ENCODE measurements at places on chromosomes 7 and 10.

GRCh38 chr10:6072215-6072934, 10.2 kb upstream of the IL2RA start:
- peak; percentile 88 for DNase-seq

DNA sequence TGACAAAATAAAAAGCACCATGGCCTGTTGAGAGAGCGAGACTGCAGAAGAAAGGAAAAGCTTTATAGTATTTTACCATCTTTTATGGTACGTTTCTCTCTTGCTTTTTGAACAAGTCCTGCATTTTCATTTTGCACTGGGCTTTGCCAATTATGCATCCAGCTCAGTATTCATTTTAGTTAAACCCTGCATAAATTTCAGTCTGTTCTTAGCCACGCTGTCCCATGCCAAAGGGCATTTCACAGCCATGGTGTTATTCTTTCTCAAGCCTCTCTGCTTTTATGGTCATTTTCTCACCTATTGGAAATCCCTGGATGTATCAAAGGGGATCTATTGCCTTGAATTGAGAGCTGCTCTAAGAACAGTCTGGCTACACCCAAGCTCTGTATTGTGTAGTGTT, 30.8 kb upstream of the DNAJC1 start:
- no peak for DNase-seq

- peak; percentile 67 for DNase-seq
Measured at GRCh38 chr7:44959433-44959951, 19.3 kb downstream of the MYO1G start.

- peak; percentile 58 for DNase-seq
Measured at GRCh38 chr10:93115661-93116383, 42.1 kb downstream of the CYP26A1 start.

- DNase-seq, result no peak
Measured at GRCh38 chr7:128094686-128095085, 63.4 kb upstream of the LRRC4 start.

DNA sequence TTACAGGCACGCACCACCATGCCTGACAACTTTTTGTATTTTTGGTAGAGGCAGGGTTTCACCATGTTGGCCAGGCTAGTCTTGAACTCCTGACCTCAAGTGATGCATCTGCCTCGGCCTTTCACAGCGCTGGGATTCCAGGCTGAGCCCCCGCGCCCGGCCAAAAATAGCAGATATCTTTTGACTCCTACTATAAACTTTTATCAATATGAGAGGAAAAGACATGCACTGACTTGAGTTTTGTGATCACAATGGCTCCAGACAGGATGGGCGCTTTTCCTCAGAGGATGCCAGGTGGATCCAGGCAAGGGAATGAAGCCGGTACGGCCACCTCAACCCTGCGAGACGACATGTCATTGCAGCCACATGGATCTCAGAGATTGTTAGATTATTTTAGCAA, 123.9 kb downstream of the DNAJB6 start:
- no peak for DNase-seq

DNA sequence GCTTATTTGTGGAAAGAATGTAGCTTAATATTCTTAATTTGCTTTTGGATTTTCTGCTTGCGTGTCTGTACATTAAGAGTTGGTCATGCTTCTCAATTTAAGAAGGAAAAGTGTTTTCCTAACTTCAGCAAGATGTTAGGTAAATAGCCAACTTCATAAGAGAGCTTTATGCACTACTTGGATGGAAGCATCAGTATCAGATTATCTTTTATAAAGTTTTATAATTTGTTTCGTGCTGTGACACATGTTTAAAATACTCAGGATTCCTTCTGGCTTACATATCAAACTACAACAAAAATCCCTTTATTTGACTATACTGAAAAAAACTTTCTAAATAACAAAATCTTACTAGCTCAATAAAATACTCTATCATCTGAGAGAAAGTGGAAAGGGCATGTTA, 34.8 kb upstream of the AGR2 start:
- DNase-seq, result no peak

DNA sequence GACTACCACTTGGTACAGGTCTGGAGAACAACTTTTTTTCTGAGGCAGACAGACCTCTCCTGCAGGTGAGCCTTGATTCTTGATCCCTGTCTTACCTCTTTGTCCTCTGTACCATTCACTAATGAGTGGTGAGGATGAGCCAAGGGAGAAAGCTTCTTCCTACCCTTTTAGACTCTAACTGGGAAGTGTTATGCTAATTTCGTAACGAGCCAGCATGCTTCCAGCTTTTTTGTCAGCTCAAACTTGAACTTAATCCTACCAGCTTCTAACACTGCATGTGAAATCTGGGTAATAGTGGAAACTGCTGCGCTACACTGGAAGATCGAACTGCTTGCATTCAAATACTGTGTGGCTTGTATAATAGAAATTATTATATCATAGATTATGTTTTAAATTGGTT, 87.0 kb downstream of the NEUROD6 start:
- no peak for DNase-seq

DNA sequence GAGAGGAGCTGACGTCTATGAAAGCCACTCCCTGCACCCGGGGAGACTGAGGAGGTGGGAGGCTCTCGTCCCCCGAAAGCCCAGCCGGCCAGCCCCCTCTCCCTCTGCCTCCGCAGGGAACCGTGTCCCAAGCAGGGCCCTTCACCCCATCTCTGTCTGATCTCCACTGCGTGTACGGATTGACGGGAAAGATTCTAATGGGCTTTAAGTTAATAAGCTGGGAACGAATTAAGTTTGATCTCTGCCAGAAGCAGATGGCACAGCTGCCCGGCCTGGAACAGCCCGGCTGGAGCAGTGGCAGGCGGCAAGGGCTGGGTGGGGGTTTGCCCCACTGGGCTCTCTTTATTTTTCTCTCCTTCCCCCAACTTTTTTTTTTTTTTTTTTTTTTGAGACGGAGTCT, 6.1 kb upstream of the SLC29A4 start:
- DNase-seq, result no peak
